Neural crest cell (in vitro differentiated cells): ENCODE measurements at places on chromosomes 4 and X. TPM values are rescaled to one million over a fixed set of nuclear protein-coding genes. Genes with fewer than 3 reads are reported as not detected.

DNA sequence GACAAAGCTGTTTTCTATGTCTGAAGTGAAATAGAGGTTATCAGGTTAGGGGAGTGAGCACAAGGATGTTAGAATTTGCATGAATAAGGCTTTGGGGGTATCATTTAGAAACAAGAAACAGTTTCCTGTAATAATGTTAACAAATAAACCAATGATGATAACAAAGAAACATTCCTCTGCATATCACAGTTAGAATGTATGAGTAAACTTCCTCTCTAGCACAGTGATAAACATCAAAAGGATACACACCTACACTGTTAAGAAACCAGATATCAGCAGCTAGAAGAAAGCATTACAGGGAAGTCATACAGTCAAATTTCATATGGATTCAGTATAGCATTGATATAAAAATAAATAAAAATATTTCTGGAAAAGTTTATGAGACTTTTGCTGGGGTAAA lies 340.0 kb upstream of the MAGEB16 start:
- no peak for DNase-seq

GRCh38 chrX:31007321-31007720 lies 64.5 kb downstream of the FTHL17 start:
- no peak for DNase-seq

GRCh38 chr4:176838601-176839433 lies 46.1 kb upstream of the VEGFC start:
- DNase-seq, result no peak

DNA sequence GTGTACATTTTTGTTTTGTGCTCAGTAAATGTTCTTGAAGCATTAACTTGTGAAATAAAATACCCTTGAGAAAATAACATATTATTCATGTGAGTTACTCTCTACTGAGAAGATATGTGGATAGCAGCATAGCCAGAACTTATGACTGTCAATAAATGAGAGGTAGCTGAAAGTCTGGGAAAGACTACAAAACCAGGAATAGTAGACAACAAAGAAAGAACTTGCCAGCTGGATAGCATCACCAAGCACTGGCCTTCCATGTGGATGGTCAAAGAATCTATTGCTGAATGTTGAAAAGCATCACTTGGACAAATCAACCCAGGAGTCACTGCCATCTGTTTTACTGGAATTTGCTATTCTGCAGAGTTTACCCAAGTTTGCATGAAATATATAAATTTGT lies 650.0 kb upstream of the HTR2C start:
- DNase-seq, result no peak

GRCh38 chrX:28998609-28999135 lies 411.4 kb downstream of the IL1RAPL1 start:
- DNase-seq, result no peak

- no peak for DNase-seq
Observed at GRCh38 chr4:47418147-47418546, 45.4 kb downstream of the COMMD8 start.

DNA sequence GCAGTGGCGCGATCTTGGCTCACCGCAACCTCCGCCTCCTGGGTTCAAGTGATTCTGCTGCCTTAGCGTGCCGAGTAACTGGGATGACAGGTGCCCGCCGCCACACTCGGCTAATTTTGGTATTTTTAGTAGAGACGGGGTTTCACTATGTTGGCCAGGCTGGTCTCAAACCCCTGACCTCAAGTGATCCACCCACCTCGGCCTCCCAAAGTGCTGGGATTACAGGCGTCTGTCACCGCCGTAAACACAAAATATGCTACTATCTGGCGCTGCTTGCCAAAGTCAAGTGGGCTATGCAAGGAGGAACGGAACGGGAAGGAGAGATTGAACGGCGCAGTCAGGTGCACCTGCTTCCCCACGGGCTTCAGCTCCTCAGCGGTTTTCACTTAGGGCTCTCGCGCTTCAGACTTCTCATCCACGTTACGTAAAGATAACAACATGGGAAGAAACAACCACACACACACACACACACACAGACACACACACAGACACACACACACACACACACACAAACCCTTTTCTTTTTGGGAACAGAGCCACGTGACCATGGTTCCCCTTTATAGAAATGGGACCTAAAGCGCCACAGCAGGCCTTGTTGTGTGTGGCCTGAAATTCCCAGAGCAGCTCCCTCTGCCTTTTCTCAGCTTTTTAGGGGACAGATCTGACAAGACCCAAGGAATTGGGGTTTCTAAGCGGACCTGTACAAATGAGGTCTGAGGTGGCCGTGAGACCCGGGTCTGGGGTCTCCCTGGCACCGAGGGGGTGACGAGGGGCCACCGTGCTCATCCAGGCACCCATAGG lies 1.5 kb downstream of the P2RY8 start:
- no peak for DNase-seq

GRCh38 chr4:113069212-113069892 lies 19.9 kb downstream of the ANK2 start:
- no peak for DNase-seq

DNA sequence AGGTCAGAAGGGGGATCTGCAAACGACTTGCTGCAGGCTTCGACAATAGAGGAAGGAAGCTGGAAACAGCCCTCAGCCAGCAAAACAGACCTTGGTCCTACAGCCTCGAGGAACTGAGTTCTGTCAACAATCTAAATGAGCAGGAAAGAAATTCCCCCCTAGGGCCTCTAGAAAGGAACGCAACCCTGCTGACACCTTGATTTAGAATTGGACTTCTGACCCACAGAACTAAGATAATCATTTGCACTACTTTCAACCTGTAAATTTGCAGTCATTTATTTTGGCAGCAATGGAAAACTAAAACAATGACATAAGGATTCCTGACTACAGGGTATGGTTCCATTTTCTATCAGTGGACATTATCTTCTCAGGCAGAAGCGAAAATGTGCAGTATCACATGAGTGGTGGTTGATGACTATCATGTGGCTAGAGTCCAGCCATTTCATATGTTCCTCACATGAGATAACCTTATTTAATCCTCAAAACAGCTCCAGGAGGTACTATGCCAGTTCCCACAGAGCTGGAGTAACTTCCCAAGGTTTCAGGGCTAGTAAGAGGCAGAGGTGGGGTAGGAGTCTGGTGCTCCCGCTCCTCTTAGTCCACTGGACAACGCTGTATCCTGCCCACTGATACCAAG lies 61.6 kb downstream of the SAT1 start:
- DNase-seq, result no peak

GRCh38 chr4:165489786-165490185 lies 111.0 kb downstream of the CPE start:
- no peak for DNase-seq

DNA sequence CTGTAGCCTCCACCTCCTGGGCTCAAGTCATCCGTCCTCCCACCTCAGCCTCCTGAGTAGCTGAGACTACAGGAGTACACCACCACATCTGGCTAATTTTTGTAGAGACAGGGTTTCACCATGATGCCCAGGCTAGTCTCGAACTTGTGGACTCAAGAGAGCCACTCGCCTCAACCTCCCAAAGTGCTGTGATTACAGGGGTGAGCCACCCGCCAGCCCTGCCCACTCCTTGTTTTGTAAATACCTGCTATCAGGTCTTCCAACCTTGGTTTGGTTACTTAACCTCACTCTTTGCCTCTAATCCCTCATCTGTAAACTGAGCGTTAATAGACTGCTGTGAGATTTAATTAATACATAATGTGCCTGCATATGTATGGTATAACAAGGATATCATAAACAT lies 803 bp downstream of the CNGA1 start:
- DNase-seq, result no peak

DNA sequence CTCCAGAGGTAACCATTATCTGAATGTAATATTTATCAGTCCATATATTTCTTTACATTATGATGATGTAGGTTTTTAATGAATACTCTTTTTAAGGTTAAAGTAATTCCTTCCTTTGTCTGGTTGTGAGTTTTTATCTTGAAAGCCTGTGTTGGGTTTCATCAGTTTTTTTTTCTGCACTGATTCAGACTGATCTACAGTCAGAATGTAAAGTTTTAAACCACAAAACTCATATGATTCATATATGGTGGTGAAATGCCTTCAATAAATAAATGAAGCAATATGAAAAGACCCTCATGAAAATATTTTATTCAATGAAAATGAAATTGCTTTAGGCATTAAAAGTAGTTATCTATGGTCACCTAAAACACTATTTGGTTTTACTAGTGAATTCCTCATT lies 47.1 kb downstream of the SORBS2 start:
- DNase-seq, result no peak

GRCh38 chr4:170037481-170037880 lies 11.3 kb upstream of the MFAP3L start:
- DNase-seq, result no peak

The IQCM gene
- not detected in 2 replicates for total RNA-seq

The MAGEE2 gene
- not detected in 2 replicates for total RNA-seq

The PDZD4 gene
- total RNA-seq, result 48.8 and 52.5 TPM in 2 replicates

The TMEM144 gene
- total RNA-seq, result 1.6 and 1.8 TPM in 2 replicates
